NCI-H1930 (cell line): ENCODE measurements at places on chromosomes 4 and X.

DNA sequence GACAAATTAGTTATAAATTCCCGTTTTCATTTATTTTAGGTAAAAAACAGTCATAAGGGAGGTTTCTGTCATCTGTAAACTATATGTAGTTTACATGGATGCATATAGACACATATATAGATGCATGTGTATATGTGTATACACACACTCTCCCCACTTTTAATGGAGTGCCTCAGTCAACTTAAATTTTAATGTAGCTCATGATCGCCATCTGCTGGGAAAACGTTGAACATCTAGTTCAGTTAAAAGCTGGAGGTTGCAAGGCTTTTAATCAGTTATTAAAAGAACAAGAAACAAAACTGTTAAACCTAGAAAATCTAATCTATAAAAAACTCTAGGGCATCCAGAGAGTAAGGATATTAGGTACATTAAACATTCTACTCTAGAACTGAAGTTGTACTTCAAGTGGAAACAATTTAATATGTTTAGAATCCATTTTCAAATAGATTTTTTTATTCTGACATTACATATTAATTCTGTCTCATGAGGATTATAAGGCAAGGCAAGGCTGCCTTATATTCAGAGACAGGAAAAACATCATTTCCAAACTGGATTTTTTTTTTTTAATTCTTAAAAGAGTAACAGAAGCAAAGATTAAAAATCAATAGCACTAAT lies 122.6 kb downstream of the SHISA3 start:
- peak; percentile 7 for DNase-seq

GRCh38 chr4:107937040-107937439 lies 5.7 kb downstream of the CYP2U1 start:
- DNase-seq = no peak

DNA sequence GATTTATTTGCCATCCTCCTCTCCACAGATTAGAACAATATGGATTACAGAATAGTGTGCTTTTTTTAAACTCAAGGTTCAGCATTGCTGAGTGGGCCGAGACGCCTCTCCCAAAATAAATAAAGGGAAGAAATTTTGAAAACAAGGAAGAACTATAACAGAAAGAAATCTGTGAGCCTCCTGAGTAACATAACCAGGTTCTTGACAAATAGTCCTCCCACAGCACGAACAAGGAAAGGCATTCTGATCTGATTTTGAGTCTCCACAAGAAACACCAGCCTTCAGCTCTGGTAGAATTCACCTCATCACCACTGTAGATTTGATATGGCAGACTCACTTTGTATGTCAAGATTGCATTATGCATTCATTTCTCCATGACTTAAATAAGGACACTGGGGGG lies 173.6 kb downstream of the HHIP start:
- DNase-seq = no peak

DNA sequence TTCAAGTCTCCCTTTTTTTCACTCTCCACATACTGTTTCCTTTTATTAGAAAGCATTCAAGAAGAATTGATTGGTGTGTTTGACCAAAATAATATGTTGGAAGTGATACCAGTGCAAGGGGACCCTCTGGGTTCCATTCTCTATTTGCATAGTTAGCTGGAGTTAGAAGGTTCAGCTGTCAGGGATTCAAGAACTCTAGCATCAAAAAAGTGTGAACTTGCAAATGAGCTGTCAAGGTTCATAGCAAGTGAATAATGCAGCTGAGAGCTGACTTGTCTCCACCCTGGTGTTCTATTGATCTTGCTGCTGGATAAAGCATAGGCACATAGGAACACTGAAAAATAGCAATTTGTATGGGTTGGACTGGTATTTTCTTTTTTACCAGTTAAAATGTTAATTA lies 73.2 kb downstream of the SORBS2 start:
- no peak for DNase-seq

DNA sequence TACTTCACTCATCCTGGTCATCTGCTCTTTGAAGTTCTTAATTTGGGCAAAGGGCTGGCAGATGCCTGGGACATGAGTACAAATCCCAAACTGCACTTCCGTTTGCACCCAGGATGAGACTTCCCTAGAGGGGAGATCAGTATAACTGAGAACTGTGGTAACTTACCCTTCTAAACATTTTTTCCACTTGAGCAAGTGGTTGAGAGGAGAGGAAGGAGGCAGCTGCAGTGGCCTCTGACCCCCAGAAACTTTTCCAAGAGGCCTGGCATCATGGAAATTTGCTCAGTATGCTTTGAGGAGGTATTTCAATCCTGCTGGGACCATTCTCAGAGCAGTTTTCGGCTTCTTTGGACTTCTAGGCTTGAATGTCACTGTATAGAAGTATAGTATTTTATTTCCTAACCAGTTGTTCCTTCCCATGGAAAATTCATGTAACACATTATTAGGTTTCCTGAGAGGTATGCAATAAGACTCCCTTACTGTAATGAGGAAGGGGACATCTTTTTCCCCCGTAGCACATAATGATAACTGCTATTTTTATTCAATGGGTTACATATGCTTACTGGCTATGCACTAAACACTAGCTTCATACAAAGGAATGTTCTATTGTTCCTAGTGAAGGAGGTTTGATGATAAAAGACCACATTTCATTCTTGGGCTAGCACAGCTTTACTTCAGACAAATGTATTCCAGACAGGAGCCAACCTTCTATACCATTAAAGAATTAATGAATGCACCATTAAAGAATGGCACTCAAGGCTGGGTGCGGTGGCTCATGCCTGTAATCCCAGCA lies 129.3 kb downstream of the SHROOM3 start:
- no peak for DNase-seq

GRCh38 chrX:73562458-73562857 lies 539 bp upstream of the CHIC1 start:
- no peak for DNase-seq

DNA sequence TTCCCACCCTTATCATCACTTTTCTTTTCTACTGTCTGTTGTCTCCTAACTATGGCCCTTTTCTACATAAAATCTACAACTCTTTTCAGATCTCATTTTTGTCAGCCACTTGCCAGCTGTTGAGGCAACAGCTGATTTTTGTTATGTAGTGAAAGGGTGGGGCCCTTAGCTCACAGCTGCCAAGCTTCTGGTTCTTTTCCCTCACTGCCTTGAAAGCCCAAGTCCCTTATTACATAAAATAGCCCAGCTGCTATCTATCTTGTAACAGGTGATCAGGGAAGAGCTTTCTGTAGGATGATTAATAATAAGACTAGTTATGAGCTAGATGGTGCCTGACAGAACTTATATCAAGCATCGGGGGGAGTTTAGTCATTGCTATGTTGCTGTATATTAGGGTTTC lies 45.9 kb downstream of the ADGRL3 start:
- DNase-seq = no peak

DNA sequence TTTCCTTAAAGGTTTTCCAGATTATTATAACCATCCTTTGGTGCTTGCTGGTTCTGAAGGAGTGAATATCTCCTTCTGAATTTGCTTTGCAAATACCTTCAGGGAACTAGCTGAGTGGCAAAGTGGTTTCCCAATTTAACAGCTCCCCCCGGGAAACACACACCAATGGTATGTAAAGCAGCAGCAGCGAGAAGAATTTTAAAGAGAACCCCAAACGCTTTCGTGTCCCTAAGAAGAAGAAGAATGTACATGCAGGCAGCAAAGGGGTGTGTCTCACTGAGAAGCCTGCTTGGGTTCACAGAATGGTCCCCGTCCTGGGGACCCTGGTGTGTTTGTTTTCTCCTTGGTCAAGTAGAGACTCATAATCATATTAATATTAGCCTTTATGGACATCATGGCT lies 4.2 kb upstream of the AKAP17A start:
- no peak for DNase-seq

DNA sequence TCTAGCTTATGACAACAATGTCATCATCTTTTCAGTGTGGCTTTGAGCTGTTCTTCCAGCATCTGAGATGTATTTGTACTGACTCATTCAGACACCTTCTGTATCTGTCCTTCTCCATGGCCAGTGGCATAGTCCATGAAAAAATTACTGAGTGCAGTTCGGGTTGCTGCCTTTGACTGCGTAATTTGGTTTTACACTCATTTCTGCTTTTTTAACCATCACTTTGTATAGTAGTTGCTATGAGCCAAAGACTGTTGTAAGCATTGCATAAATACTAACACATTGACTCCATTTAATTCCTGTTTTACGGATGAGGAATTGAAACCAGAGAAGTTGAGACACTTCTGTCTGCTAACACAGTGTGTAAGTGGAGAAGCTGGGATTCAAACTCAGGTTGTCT lies 190.7 kb upstream of the MID1 start:
- no peak for DNase-seq

GRCh38 chrX:64456828-64457227 lies 61.6 kb upstream of the MTMR8 start:
- DNase-seq = no peak

GRCh38 chrX:33128048-33128805 lies 83.1 kb downstream of the DMD start:
- DNase-seq = no peak

DNA sequence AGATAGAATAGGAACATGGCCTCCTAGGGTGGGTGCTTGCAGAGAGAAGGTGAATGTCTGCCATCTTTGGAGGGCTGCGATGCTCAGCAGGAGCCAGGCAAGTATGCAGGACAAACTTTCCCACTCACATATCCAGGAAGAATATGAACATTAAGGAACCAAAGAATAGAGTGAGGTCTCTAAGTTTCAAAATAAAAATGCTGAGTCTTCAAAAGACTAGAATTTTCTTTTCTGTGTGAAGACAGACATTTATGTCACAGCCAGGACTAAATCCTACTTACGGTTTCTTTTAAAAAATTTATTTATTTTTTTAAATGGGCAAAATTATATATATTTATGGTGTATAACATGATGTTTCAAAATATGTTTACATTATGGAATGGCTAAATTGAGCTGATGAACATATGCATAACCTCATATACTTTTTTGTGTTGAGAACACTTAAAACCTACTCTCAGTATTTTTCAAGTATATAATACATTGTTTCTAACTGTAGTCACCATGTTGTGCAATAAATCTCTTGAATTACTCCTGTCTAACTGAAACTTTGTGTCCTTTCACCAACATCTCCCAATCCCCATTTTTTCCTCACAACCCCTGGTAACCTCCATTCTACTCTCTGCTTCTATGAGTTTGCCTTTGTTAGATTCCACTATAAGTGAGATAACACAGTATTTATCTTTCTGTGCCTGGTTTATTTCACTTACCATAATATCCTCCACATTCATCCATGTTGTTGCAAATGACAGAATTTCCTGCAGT lies 177.8 kb upstream of the HAND2 start:
- DNase-seq = no peak

- DNase-seq = peak; percentile 3
Measured at GRCh38 chrX:7147413-7147977, at the start of gene STS. Gene STS (plus strand): TSS chrX:7147712. CDS start chrX:7253200, 105,488 bp downstream.

GRCh38 chr4:102560571-102561341 lies 59.6 kb downstream of the NFKB1 start:
- no peak for DNase-seq

DNA sequence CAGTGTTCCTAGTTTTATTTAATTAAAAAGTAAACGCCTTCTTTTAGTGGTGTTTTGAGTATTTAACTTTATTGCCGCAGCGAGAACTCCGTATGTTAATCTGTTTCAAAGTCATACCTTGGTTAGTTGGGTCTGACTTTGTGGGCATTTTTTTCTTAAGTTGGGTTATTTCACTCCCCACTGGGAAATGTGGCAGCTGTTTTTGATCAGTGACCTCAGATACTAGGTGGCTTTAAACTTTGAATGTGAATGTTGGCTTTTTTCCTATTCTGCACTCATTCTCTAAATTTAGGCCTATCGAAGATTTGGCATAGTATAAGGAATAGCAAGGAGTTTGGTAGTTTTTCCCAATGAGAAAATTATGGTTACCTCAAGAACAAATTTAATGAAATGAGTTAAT lies 85.9 kb downstream of the FIP1L1 start:
- DNase-seq = no peak

- DNase-seq = no peak
Measured at GRCh38 chr4:61580721-61581377, 380.7 kb downstream of the ADGRL3 start.

DNA sequence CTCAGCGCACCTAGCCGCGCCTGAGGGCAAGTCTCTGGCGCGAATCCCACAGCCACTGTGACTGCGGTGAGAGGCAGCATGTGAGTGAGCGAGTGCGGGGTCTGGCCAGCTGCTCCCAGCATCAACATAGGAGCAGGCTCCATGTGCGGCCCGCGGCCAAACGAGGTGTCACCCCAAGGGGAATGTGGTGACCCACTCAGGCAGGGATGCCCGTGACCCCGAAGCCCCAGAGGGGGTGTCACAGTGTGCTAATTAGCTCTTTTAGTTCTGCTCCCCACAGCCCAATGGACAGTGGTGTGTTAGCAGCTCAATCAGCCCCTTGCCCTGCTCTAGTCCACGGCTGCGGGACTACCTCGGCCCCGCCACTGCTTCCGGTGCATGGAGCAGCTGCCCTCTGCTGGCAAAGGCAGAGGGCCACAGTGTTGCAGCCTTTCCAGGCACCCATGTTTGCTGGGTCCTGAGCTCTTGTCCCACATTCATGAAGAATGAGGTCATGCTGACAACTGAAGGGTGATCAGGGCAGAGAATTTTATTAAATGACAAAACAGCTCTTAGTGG lies 61.4 kb downstream of the AGA start:
- no peak for DNase-seq

DNA sequence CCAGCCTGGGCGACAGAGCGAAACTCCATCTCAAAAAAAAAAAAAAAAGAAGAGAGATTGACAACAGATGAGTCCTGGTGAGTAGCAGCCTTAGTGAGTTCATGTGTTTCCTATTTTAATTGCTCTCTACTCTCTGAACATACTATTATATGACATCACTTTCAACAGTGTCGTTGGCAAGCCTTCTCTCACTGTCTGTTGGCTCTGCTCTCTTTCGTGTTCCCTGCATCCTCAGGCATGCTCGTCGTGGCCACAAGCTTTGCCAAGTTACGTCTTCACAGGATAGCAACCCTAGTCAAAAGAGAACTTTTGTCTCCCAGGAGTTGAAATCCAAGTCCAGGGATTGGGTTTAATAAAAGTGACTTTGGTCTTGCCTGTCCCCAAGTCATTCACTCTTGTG lies 117.1 kb upstream of the EGFL6 start:
- DNase-seq = no peak

- no peak for DNase-seq
Measured at GRCh38 chr4:105067431-105067830, 79.2 kb upstream of the TET2 start.

DNA sequence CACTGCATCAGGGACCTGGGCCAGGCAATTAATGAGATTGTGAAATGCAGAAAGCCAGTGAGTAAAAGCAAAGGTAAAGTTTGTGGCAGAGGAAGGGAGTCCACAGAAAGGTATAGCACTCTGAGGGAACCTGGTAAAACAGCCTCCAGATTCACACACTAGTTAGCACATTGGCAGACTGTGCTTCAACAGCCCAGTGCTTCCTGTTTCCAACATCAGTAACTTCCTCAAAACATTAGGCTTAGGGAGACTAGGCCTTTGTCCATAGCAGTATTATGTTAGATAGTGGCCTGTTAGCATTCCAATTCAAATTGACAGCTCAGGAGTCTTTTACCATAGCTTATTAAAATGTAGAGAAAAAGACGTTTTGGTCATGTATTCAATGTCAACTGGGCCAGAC lies 582.6 kb upstream of the ACTRT1 start:
- DNase-seq = no peak

DNA sequence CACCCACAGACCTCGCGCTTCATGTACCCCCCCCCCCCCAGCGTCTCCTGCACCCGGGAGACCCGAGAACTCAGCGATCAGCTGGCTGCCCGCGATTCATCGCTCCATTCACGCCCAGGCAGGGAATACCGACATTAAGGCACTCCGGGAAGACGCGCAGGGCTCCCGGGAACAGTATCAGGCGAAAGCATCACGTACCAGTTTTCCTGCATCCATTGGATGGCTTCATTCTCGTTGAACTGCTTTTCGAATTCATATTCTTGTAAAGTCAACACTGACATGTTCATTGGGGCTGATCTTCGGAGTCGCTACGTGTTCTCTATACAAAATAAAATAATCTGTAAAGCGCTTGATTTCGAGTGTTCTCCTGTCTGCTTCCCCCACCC lies 373 bp downstream of the ELOVL6 start:
- DNase-seq = no peak
